CD4-positive, alpha-beta T cell treated with Interleukin-4 for 1 hour (primary cell): ENCODE measurements at places on chromosomes 2 and 18.
A peak's percentile ranks its signal among the peaks of the same experiment; 100 is the strongest.

DNA sequence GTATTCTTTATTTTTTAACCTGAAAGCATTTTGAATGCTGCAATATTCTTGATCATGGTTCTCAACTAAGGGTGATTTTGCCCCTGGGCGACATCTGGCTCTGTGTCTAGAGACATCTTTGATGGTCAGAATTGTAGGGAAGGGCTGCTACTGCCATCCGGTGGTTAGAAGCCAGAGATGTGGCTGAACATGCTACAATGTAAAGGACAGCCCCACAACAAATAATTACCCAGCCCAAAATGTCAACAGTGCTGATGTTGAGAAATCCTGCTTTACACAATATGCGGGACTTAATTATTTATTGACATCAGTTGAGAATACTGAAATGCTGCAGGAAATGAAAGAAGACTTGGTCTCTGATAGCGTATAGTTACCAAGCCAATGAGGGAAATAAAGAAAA is 37.5 kb upstream of the SERPINB2 start:
- DNase-seq = no peak

DNA sequence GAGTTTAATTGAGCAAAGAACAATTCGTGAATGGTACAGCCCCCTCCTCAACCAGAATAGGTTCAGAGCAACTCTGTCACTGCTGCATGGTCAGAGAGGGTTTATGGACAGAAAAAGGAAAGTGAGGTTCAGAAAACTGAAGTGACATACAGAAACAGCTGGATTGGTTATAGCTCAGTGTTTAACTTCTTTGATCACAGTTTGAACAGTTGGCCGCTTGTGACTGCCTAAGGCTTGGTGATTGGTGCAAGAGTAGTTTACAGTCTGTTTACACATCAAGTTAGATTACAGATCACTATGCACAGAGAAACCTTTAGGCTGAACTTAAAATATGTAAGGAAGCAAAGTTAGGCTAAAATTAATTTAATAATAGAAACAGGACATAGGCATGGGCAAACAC is 459.2 kb downstream of the KCNJ3 start:
- DNase-seq = no peak

DNA sequence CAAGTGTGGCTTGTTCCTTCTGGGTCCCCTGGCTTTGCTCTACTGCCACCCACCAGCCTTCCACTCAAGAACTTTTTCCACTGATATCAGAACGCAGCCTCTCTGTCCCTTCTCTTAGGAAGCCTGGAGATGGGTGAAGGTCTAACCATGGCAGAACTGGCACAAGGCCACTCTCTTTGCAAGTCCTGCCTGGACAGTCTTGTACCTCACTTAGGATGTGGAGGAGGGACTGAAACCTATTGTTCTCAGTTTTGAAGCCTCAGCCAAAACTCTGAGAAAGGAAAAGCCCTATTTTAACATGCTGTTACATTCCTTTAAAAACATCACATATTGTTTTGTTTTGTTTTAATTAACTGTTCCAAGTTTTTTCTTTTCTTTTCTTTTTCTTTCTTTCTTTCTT is 58.9 kb upstream of the NCOA1 start:
- no peak for DNase-seq

DNA sequence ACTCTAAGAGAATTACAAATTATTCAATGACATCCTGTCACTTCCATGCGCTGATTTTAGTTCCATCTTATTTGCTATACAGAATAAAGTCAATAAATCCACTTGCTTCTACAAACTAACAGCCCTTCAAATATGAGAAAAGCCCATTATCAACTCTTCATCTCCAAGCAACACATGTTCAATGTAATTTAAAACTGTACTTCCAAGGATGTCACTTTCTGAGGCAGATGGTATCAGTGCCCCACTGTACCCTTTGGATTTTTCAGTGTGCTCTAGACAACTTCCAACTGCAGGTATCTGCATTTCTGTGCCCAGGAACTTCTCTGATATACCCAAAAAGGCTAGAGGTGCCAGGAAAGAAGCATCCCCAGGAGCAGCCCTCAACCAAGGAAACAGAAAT is 87.6 kb downstream of the SMAD2 start:
- DNase-seq = no peak

DNA sequence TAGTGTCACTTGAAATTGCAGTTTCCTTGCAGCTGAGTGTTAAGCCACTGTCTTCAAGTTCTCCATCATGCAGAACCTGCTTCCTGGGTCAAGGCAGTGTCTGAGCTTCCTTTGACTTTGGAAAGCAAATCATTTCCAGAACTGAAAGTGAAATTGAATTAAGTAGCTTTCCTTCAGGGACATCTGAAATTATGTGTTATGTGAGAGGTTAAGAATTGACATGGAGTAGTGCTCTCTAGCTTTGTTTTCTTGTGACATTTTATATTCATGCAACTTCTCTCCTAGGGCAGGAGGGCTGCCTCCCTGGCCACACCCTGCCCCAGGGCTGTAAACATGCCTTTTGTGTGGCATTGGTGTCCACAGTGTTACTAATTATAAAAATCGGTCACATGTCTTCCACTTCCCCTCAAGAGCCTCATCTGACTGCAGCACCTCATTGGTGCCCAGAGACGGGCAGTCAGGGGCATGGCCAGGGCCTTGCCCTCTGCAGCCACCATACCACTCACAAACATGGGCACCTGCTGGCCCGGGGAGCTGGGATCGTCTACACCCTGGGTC is 14.4 kb downstream of the RAB12 start:
- no peak for DNase-seq

DNA sequence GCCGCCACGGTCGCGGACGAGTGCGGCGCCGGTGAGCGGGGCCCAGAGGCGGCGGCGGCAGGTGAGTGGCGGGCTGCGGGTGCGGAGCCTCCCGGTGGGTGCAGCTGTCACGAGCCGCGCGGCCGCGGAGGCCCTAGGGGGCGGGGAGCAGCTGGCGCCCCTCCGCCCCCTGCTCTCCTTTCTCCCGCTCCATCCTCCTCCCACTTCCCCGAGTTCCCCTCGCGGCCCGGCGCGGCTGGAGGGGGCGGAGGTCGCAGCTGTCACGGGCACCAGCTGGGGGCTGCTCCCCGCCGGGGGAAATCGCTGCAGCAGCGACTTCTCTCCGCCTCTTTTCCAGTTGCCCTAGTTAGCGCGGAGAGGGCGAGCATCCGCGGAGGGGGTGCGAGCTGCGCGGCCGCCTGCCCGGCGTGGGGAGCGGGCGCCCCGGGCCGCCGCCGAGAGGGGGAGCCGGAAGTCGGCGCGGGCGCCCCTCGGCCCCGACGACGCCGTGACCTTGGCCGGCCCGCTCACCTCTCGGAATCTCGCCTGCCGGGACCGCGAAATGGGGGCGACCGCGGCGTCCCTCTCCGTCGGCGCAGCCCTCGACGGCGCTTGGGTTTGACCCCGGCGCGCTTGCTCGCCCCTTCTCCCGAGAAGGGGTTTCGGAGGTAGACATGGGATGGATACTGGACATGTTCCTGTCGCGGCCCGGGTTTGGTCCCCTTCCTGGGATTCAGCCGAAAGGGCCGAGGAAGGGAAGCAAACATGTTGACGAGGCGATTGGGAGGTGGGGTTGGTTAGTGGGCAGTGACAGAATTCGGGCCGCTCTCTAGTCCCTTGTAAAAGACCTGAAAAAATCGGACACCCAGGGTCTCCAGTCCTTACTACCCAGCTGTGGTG is 727 bp downstream of the NCOA1 start:
- DNase-seq = peak; percentile 51

DNA sequence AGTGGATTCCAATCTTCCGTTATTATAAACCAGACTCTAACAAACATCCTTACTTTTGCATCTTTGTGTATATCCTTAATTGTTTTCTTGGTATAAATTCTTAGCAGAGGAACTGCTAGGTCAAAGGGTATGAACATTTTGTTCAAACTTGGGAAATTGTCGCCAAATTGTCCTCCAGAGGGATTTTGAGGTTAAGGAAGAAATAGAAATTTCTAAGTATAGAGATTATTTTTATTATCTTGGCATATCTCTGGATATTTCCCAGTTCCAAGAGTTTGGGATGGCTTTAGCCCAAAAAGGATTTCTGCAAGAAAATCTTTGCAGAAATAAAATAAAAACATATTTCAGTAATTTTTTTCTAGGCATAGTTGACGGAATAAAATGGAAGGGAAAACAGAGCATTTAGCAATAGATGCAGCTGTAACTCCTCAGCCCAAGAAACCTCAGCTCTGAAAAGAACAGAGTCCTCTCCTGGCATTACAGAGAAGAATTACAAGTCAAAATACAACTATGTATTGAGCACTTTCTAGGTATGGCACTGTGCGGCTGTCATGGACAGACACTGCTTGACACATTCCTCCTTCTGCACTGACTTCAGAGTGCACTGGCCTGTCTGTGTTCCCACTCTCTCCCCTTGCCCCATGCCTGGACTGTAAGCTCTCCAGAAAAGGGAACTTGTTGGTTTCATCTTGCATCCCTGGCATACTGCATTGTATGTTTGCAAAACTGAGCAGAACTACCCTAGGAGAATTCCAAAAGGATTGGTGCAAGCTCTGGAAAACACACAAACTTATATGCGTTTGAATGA is 117.3 kb upstream of the STON1 start:
- DNase-seq = no peak

GRCh38 chr2:140586379-140586778 is 1544.4 kb downstream of the LRP1B start:
- no peak for DNase-seq

- DNase-seq = no peak
Measured at GRCh38 chr2:130837811-130838565, 1.3 kb downstream of the ARHGEF4 start.

DNA sequence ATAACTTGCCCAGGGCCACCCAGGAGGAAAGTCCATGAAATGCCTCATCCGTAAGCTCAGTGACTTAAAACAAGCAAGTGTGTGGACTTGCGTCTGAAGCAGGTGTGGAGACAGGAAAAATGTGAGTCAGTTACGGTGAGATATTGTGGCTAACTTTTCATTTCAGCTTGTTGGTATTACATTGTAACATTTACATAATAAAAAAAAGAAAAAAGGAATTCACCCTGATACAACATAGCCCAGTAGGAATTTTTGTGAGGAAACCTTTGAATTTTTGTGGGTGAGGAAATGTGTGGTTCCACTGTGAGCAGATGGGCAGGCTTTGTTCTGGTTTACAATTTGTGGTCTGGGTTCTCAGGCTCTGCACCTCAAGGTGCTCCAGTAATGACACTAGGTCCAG is 33.7 kb upstream of the LYPD6B start:
- DNase-seq = no peak

DNA sequence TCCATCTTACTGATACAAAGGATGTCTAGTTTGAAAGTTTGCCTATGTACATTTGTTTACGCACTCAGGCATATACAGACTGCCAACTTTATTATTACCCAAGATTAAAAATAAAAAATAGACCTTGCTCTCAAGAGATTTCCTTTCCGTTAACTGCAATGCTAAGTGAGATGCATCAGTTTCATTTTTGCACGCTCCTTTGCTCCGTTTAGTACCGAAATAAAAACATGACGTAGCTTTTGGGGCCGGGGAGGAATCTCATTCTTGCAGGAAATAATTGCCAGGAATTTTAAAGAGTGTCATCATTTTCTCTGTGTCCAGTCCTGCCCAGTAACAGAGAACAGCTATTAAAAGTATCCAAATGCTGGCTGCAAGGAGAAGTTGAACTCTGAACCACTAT is 169.5 kb downstream of the SLC8A1 start:
- no peak for DNase-seq

DNA sequence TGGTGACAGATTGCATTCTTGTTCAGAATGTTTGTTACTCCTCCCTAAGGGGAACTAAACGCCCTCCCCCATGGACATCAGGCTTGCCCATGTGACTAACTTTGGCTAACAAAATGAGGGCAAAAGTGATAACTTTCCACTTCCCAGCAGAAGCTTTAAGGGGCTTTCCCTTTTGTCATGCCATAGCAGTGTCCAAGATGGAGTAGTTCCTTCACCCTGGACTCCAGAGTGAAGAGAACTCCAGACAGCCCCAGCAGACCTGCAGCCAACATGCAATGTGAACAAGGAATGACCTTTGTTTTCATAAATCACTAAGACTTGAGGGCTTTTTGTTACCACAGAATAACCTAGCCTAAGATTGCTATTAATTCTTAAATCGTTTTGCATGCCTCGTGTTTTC is 163.5 kb downstream of the ZEB2 start:
- no peak for DNase-seq

DNA sequence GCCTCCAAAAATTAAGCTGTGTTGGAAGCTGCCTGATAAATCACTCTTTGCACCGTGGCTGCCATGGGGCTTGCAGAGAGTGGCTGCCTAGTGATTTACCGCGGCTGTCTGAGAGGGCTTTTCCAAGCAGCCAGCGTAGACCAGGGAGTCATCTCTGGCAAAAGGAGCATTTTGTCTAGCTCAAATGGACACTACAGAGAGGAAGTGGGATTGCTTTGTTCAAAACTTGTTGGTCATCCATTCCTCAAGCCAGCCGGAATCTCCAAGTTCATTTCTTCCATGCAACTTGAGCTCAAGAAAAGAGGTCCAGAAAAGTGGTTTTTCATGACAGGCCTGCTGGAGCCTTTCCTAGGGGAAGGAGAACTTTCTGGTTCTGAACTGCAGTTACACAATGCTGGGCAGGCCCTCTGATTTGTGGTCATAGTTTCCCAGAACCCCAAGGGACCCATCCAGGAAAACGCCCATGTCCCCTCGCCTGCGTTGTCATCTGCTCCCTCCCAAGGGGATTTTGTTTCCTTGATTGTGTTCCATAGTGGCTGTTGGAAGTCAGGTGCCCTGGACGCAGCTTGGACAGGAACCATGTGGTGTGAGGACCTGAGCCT is 108.1 kb downstream of the TRIB2 start:
- no peak for DNase-seq

- DNase-seq = no peak
Measured at GRCh38 chr2:166239548-166239947, 111.7 kb upstream of the SCN1A start.

GRCh38 chr2:218397820-218398436 is 1.7 kb upstream of the CTDSP1 start:
- DNase-seq = peak; percentile 54

DNA sequence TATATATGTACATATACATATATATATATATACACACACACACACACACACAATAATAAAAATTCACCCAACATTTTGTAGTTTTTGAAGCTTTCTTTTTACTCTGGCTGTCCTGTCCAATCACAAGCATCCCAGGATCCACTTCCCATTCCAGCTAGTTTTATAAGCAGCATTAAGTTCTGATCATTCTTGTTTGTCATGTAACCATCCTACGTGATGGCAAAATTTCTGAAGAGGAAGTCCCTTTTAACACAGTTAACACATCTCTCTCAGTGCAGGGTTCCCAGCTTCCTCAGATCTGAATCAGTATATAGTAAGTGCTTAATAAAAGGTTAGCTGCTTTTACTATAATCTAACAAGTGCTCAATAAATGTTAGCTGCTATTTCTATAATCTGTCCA is 26.4 kb downstream of the MYOM1 start:
- no peak for DNase-seq

GRCh38 chr2:12287220-12287751 is 429.4 kb upstream of the TRIB2 start:
- DNase-seq = no peak
